Nucleus accumbens (tissue), 56 donors: ENCODE measurements at places on chromosomes 12 and 14.

- no peak for DNase-seq
Measured at GRCh38 chr12:22285846-22286245, 48.7 kb downstream of the ST8SIA1 start.

- no peak for DNase-seq
Measured at GRCh38 chr14:92780444-92781232, 13.5 kb upstream of the GOLGA5 start.

DNA sequence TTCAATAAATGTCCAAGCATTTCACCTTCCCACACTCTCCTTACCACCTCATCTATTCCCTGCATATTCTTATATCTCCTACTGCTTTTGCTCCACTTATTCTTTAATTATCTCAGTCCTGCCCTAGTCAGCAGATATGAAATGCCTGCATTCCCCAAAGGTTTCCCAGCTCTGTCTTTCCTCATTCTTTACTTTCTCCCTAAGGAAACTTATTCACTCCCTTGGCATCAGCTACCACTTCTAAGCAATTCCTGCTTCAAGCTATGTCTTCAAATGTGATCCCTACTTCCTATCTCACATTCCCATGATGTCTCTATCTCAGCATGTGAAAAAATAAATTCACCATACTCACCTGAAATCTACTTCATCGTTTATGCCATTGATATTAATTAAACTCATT lies 111.8 kb downstream of the CAPZA3 start:
- no peak for DNase-seq

DNA sequence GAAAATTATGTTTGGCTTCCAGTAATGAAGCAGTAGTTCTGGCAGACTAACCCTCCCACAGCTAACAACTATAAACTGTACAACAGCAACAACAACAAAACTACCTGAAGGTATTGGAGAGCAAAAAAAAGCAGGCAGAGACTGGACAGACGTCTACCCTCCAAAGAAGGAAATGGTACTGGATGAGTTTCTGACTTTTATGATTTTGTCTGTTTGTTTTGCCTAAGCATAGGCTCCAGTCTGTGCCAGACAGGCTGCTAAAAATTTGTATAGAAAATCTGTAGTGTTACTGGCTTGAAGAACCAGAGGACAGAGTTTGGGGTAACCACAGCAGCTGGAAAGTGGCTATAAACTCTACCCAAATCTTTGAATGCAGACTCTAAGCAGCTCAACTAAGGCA lies 131.3 kb downstream of the SLC25A47 start:
- no peak for DNase-seq

- DNase-seq = no peak
Measured at GRCh38 chr12:3685830-3686229, 67.1 kb downstream of the CRACR2A start.

GRCh38 chr14:22973217-22974032 lies 8.9 kb downstream of the AJUBA start:
- DNase-seq = no peak

DNA sequence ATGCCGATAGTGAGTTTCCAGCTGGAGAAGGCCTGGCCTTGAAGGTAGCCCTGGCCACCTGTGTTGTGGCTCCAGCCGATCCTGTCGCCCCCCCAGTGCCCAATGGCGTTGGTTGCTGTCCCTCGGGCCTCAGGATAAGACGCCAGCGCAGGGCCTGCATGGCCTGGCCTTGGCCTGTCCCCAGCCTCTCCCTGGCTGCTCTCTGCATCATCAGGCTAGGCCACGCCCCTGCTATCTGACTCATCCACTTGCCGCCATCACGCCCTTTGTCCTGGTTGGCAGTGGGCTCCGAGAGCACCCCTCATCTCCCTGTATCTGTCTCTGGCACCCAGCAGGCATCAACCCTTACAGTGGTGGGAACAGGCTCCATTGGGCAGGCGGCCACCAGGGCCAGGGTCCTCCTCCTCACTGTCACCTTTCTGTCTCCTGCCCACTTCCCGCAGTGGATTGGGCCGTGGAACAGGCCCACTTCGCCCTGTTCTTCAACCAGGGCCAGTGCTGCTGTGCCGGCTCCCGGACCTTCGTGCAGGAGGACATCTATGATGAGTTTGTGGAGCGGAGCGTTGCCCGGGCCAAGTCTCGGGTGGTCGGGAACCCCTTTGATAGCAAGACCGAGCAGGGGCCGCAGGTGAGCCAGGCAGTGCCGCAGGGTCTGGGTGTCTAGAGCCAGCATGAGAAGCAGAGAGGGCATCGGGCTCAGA lies 25.6 kb downstream of the ALDH2 start:
- DNase-seq = no peak

DNA sequence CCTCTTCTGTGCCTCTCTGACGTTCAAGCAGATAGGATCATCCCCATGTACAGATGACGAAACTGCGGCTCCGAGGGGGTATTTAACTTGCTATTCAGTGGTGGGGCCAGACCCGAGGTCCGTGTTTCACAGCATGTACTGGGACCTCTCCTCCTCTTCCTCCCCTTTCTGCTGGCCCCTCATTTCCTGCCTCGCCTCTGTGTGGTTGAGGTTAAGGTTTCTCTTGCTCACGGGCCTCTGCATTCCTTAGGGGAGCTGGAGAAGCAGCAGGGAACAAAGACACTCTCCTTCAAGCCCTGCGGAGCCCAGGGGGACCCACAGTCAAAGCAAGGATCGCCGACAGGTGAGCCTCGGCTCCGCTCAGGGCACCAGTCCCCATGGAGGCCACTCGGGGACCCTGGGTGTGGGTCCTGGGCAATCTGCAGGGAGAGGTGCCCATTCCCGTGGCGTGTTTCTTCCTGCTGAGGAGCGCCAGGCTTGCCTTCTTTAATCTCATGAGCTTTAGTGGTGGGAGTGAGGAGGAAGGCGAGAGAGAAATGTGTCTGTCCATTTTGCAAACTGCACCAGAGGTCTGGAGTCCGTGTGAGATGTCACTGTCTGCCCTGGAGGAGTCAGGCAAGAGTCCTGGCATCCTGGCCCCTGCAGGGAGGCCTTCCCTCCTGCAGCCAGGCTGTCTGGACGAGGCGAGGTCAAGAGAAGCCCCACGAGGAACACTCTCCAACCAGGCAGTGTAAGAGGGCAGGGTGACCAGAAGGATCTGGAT lies 45.0 kb downstream of the SLC6A12 start:
- DNase-seq = no peak

GRCh38 chr12:59453475-59453874 lies 142.4 kb upstream of the SLC16A7 start:
- no peak for DNase-seq

DNA sequence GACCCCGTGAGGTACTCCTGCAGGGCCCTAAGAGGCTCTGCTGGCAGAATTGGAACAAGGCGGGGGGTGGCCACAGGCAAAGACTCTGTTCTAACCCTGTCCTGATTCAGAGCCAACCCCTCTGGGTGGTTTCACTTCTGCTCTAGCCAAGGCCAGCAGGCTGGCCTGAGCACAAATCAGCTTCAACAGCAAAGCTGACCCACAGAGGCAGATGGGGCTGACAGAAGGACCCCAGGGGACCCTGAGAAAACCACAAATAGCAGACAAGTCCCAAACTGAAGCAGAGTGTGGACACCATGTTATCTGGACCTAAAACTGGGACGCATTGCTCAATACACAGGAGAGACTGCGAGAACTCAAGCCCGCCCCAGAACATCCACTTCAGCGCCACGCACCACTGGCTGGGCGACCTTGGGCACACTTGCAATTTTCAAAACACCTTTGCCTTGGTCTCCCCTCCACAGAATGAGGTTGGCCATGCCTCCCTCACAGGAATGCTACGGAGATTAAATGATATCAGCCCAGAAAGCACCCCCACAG lies 76.4 kb upstream of the DICER1 start:
- DNase-seq = no peak

- no peak for DNase-seq
Measured at GRCh38 chr12:47851303-47851952, 31.7 kb upstream of the HDAC7 start.

- DNase-seq = no peak
Measured at GRCh38 chr14:91410771-91411536, 6.7 kb downstream of the CCDC88C start.

- no peak for DNase-seq
Measured at GRCh38 chr14:99554757-99555531, 49.1 kb downstream of the CCDC85C start.

- DNase-seq = no peak
Measured at GRCh38 chr14:31386271-31386670, 34.1 kb downstream of the HEATR5A start.
